Breast epithelium (tissue), 4 donors: ENCODE measurements at places on chromosomes 2 and 18. TPM values are rescaled to one million over a fixed set of nuclear protein-coding genes. Genes with fewer than 3 reads are reported as not detected.

- H3K4me3 ChIP-seq: peak within 1 kb of the TSS; percentile 49
- DNase-seq: no peak
- no peaks in the 10 kb centered on the region for H3K4me1 ChIP-seq
- peaks cover 7% of the 10 kb centered on the region for H3K27me3 ChIP-seq
- no peak within 1 kb of the TSS for H3K27ac ChIP-seq
- no peaks in the 10 kb centered on the region for H3K36me3 ChIP-seq
These were observed at the start of gene CDH2 for GRCh38 chr18:28176948-28177827. CDH2 (minus strand) TSS chr18:28177130; CDS start chr18:28177022, 108 bp downstream.

CCDC121 gene
- total RNA-seq: 5.1 TPM

GRCh38 chr2:65299246-65299645, 71.6 kb downstream of the ACTR2 start:
- no peak overlapping the region for H3K4me3 ChIP-seq
- no peaks in the 10 kb centered on the region for H3K36me3 ChIP-seq
- peak overlapping the region; percentile 91 for H3K27ac ChIP-seq
- no peak for DNase-seq
- peaks cover 10% of the 10 kb centered on the region for H3K4me1 ChIP-seq

IGFBP2 gene
- total RNA-seq: 16.0 TPM

DNA sequence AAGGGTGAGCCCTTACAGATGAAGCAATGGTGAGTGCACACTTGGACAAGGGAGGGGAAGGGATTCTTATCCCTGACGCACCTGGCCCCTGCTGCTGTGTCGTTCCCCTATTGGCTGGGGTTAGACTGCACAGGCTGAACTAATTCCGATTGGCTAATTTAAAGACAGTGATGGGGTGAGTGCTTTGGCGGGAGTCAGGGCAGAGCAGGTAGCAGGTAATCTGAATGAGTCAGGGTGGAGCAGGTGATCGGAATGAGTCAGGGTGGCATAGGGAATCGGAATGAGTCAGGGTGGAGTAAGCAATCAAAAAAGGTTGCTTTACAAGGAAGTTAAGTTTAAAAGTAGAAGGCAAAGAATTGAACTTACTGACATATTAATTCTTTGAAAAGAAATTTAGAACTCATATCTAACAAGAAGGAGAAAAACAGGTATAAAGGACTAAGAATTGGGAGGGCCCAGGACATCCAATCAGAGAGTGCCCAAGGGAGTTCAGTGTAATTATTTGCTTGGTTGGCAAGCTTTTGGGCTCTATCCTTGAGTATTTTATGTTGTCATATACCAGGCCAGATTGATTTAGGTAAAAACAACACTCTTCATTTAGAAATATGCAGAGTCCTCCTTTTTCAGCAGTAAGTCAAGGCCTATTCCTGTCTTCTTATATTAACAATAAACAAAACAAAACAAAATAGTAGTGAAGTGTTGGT, 52.3 kb upstream of the RALBP1 start:
- H3K27ac ChIP-seq: no peak overlapping the region
- peaks cover under 1% of the 10 kb centered on the region for H3K4me1 ChIP-seq
- no peak for DNase-seq
- no peaks in the 10 kb centered on the region for H3K36me3 ChIP-seq

GRCh38 chr2:36245651-36246050, 109.9 kb upstream of the CRIM1 start:
- DNase-seq: no peak
- H3K4me1 ChIP-seq: no peaks in the 10 kb centered on the region
- no peaks in the 10 kb centered on the region for H3K27me3 ChIP-seq
- H3K36me3 ChIP-seq: no peaks in the 10 kb centered on the region
- no peak overlapping the region for H3K4me3 ChIP-seq

DNA sequence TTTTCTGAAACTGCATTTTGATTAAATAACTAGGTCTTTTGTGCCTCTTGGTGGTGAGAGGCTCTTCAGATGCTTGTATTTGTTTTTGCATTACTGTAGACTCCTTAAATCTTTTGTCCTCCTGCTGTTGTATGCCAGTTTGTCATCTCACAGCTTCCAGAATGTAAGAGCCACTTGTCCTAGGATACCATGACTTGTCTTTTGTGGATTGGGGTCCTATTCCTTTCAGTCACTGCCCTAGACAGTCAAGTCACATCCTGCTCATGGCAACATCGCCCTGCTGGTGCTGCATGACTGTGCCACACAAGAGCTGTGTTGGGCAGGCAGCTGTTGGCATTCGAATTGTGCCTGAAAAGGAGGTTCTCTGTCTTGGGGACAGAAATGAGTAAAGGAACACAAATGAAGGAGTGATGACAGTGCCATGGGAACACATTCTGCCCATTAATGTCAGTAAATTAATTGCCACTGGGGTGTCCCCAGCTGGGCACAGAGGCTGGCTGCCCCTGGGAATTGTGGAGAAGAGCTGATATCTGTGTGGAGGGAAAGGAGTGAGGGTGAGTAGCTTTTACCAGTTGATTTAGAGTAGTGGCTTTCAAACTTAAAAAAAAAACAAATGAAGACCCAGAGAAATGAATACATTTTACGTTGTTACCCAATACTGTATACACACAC, 140.3 kb downstream of the ARL6IP6 start:
- H3K27ac ChIP-seq: no peak overlapping the region
- H3K36me3 ChIP-seq: no peaks in the 10 kb centered on the region
- H3K4me3 ChIP-seq: no peak overlapping the region
- H3K4me1 ChIP-seq: no peaks in the 10 kb centered on the region
